ENCODE measurements at places on chromosomes 13 and 19.

GRCh38 chr13:73334445-73334844 lies 275.6 kb downstream of the KLF5 start:
- peak; percentile 37 for DNase-seq

DNA sequence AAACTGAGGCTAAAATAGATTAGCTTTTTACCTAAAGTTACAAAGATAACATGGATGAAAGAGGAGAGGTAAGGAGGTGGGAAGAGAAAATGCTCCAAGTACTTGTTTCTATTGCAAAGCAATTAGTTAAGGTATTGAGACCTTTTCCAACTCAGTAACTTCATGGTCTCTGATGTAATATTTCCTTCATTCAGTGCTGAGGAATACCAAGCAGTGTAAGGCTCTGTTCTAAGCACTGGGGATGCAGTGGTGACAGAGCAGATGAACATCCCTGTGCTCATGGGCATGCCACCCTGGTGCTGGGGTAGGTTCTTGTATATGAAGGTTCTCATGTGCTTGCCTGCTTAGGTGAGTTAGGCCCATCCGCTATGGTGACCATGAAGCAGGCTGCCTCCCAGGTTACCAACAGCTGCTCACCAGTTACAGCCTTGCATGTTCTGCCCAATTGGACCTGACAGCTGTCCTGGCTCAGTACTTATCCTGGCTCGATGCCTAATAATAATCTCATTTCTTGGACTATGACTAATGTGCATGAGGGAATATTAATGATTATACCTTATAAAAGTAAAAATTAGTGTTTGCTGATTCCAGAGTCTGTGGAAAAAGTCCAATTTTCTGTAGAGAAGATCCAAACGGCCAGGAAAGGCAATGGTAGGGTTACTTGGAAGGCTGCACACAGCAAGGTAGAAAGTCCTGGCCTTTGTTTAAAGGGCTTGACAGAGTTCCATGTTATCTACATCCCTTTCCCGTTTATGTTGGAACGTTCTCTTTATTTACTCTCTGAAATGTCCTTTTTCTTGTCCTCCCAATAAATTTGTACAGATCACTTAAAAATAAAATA lies 48.3 kb downstream of the LATS2 start:
- no peak for DNase-seq

- DNase-seq = no peak
Observed at GRCh38 chr13:110714797-110715394, 1.4 kb downstream of the ING1 start.

DNA sequence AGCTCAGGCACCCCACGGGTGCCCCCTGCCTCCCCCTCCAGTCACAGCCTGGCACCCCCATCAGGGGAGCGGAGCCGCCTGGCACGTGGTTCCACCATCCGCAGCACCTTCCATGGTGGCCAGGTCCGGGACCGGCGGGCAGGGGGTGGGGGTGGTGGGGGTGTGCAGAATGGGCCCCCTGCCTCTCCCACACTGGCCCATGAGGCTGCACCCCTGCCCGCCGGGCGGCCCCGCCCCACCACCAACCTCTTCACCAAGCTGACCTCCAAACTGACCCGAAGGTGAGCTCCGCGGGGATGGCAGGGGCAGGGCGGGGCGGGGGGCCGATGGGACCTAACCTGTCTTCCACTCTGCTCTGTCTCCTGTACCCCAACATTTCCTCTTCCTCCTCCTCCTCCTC lies 25.0 kb downstream of the CKM start:
- no peak for DNase-seq

DNA sequence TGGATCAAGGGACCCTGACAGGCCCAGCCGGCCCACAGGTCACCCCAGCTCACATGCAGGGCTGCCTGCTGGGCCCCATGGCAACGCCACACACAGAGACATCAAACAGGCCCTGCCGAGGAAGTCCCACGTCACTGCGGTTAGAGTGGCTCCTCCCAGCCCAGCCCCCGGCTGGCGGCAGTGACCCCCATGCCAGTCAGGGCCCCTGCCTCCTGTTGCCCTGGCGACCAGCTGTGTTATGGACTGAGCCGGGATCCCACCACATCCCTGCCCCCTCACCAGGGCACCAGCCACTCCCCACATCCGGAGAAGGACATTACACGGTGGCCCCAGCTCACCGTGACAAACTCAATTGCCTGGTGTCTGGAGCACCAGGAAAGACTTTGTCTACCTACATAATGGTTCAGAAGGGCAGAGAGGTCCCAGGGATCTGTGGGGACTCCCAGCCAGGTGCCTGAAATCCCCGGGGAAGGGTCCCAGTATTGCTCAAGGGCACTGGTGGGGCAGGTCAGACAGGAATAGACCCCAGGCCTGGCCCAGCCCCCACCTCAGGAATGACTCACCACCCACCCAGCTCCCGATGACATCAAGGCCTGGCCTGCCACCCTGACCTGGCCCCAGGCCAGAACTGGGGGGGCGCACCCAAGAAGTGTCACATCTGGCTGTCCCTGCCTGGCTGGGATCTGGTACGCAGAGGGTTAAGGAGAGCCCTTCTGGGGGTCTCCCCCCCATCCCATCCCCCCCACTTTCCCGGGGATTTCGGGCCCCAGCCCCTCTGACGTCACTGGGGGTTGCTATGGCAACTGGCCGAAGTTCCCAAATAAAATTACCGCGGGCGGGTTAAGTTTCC lies 30.2 kb upstream of the NANOS3 start:
- peak; percentile 68 for DNase-seq

DNA sequence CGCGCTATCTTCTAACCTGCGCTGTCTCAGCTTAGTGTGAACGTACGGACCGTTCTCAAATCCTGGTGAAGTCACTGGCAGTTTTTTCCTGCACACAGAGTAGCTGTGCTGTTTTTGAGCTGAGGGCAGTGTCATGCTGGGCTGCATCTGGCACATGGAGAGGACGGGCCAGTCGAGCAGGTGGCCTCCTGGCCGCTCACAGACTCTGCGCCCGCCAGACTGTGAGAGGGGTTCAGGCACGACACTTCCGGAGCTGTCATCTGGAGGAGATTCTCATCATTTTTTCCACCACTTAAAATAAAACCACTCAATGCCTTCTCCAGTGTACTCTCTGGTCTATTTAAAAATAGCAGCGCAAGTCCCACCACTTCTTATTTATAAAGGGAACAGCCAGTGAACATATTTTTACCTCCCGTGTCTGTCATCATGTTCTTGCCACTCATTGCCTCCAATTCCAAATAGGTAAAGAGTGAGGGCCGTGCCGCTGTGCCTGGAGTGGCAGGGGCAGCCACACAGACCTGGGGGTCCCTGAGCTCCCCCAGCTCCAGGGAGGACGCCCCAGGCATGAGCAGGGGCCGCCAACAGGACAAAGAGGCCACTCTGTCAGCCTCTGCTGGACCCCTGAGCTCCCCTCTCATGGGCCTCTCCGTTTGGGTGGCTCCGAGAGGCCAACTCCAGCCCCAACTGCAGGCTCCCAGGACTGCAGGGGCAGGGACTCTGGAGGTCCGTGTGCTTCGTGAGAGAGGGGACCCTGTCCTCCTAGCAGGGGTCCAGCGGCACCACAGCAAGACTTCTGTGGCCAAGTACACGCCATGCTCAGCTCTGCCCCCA lies 36.9 kb upstream of the GRTP1 start:
- DNase-seq = no peak

DNA sequence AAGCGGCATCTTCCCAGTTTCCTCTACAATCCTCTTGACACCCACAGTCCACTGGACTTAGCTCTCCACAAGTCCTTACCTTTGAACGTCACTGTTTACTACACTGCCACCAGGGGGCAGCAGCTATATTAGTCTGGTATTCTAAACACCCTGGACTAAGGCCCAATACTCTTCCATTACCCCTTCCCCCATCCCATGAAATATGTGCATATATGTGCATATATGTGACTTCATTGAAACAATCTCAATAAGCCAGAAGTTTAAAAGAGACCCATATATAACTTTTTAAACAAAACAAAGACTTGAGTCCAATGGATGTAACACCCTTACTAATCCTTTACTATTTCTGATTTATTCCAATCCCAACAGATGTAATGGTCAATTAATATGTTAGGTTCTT lies 15.5 kb downstream of the GGACT start:
- DNase-seq = no peak

DNA sequence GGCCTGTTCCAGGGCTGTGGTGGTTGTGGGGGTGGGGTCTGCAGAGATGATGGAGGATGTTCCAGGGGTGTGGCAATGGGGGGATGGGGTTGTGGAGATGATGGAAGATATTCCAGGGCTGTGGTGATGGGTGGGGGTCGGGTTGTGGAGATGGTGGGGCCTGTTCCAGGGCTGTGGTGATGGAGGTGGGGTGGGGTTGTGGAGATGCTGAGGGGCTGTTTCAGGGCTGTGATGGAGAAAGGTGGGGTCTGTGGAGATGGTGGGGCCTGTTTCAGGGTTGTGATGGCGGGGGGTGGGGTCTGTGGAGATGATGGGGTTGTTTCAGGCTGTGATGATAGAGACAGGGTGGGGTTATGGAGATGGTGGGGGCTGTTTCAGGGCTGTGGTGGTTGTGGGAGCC lies 62.0 kb downstream of the TEX29 start:
- DNase-seq = no peak

- DNase-seq = no peak
Observed at GRCh38 chr13:35566340-35566739, 89.9 kb upstream of the MAB21L1 start.

DNA sequence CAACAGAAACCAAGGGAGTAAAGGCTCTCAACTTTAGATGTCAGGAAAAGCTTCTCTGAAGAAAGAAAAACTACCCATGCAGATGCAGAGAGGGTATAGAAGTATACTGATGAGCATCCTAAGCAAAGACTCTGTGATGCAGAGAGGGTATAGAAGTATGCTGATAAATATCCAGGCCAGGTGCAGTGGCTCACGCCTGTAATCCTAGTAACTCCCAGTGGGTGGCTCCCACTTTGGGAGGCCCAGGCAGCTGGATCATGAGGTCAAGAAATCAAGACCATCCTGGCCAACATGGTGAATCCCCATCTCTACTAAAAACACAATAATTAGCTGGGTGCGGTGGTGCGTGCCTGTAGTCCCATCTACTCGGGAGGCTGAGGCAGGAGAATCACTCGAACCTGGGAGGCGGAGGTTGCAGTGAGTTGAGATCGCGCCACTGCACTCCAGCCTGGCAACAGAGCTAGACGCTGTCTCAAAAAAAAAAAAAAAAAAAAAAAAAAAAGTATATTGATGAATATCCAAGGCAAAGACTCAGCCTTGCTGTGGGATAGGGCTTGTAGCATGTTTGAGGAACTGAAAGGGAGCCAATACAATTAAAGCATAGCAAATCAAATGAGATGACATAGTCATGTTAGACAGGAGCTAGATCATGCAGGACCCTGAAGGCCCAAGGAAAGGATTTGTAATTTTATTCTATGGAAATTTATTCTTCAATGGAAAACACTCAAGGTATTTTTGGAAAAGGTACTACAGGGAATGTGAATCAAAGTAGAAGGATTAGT lies 14.9 kb downstream of the UBL3 start:
- no peak for DNase-seq

DNA sequence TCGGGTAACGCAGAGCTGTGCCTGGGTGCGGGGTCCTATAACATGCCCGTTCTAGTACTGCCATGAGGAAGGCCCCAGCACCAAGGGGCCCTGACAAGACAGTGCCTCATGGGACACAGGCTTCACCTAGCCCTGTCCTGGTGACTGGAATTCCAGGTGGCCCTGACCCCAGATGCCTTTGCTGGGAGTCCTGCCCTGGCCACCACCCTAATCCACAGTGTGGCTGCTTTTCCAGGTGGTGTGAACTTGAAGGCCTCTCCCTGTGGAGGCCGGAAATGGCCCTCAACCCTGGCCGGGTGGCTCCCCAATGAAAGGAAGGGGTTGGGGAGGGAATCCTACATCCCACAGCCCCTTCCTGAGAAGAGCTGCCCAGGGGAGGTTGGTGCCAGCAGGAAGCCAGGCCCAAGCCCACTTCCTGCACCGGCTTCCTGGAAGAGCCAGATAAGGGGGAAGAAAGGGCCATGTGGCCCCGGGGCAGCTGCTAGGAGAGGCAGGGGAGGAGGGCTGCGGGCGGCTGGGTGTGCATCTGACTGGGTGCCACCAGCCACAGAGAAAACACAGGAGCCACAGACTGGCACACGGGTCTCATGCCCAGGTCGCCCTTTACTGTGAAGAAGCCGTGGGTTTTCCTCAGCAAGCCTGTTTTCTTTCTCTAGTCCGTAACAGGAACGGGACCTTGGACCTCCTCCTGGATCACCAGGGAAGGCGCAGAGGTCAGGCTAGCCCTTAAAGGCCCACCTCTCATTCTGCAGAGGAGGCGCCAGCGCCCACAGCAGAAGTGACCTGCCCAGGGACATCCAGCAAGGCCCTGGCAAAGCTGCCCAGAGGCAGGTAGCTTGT lies 4.7 kb downstream of the LSM4 start:
- no peak for DNase-seq

DNA sequence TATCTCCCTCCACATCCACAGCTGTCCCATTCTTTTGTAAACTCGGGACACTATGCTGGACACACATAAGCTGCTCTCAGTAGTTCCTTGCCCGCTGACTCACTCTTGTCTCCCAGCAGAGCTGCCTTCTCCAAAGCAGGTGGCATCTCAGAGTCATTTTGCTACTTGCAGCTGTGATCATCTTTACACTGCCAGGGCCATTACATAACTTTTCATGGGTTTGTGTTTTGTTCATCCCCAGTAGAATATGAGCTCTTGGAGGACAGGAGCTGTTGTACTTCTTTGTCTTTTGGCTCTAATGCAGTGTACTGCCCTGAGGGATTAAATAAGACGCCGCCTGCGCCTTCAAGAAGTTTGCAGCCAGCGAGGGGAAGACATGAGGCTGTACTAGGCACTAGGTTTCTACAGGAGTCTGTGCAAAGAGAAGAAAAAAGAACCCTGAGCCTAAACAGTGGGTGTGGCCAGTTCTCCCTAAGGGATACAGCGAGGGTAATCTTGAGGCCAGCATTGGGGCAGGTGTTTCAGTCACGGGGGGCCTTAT lies 40.8 kb upstream of the GPR183 start:
- no peak for DNase-seq

GRCh38 chr19:7215176-7215575 lies 79.0 kb downstream of the INSR start:
- no peak for DNase-seq

Data from BJ (cell line).